ENCODE measurements at places on chromosomes 7 and 10.

DNA sequence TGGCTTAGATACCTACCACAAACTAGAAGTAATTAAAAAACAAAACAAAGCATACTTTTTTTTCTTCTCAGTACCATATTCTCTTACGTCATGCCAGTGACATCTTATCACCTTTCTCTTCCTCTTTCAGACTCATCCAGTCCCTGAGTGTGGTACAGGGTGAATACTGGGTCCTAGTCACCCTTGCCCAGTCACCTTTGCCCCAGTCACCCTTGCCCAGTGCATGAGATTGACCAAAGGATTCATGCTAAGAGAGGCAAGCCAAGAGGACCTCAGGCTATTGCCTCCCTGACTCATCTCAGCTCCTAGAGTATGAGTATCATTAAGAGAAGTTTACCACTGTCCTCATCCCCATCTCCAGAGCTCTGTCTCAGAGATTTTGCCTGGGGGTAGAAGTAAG is 10.0 kb upstream of the TSPAN12 start:
- DNase-seq, result no peak

DNA sequence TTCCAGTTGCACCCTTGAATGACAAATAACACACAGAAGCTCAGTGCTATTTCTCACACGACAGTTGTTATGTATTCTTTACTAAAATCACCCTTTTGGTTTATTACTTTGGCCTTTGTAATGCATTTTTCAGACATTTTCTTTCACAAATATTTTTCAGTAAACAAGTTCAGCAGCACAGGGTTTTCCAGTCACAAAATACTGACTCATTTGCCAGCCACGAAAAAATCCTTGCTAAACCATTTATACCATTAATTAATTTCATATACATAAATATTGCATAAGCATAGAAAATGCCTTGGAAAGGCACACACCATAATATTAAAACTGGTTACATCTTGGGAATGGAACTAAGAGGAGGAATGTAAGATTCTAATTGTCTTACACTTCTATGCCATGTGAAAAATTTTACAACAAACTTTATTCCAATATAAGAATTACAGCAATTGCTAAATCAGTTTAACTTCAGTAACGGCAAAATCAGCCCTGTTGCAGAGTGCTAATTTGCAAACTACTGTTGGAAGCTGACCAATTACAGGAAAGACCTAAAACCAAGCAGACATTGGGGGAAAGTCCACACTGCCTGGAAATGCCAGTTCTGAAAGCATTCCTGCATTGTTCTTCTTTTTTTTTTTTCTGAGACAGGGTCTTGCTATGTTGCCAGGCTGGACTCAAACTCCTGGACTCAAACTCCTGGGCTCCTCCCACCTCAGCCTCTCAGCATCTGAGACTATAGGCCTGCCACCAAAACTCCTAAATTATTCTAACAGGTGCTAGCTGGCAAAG is 31.6 kb upstream of the PBLD start:
- no peak for DNase-seq

GRCh38 chr10:49089557-49090188 is 25.6 kb downstream of the VSTM4 start:
- no peak for DNase-seq

- DNase-seq, result no peak
These were observed 32.3 kb upstream of the IMMP2L start for GRCh38 chr7:111594602-111595001.

GRCh38 chr7:25839084-25839769 is 312.8 kb upstream of the NFE2L3 start:
- DNase-seq, result no peak

- peak; percentile 6 for DNase-seq
These were observed 58.4 kb downstream of the DNAJC12 start for GRCh38 chr10:67779465-67780203.

DNA sequence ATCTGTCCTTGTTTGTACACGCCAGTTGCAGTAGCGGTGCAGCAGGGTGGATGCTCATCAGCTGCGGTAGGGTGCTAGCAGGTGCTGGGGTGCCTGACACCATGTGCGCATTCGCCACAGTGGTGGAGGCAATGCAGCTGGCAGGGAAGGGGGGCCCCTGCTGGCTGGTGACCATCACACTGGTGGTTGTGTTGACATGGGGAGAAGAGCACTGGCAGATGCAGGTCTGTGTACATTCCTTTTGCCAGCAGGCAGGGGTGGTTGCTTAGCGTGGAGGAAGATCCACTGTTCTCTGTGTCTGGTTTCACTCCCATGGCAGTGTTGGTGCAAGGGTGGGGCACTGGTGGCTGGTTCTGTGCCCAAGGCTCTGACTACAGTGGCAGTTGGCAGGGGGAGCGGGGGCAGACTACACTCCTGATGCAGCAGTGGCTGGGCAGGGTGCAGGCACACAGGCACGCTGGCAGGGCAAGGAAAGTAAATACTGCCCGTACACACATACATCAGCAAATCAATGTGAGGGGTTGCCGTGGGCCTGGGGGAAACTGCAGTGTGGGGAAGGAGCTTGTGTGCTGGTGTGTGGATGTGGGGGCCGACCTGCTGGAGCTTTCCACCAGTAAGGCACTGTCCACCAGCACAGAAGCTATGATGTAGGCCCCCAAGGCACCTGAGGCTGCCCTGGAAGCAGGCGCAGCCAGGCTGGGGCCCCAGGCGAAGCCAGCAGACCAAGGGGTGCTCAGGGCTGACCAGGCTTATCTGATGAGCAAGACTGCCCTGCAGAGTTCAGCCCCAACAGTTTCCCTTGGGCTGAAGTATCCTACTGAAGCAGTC is 87.2 kb upstream of the UNC5B start:
- no peak for DNase-seq

DNA sequence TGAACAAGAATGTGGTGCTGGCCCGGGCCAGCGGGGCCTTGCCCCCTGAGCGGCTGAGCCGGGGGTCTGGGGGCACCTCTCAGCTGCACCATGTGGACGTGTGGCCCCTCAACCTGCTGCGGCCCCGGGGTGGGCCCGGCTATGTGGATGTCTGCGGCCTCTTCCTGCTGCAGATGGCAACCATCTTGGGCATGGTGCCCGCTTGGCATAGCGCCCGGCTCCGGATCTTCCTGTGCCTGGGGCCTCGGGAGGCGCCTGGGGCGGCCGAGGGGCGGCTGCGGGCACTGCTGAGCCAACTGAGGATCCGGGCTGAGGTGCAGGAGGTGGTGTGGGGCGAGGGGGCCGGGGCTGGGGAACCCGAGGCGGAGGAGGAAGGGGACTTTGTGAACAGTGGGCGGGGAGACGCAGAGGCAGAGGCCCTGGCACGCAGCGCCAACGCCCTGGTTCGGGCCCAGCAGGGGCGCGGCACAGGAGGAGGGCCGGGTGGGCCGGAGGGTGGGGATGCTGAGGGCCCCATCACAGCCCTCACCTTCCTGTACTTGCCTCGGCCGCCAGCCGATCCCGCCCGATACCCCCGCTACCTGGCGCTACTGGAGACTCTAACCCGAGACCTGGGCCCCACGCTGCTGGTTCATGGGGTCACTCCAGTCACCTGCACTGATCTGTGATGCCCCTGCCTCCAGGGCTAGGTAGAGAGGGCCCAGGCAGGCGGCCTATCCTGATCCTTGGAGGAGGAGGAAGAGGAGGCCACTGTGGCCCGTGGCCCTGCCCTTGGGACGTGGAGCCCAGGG is 1.1 kb upstream of the TRIP6 start:
- DNase-seq, result peak; percentile 65

DNA sequence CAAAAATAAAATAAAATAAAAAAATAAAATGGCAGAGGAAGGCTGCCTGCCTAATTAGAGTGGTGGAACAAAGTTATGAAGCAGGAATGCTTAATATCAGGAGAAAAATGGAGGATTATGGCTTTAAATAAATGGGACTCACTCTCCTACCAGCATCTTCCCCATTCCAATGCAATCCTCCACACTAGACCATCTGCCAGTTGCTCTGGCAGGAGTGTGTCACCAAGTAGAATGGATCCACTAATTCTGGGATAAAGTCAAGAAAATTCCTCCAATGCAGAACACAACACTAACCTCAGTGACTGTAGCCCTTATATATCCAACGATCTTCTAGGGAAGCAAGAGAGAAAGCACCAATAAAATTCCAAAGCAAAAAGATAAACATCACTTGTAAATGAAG is 112.5 kb upstream of the ARID5B start:
- no peak for DNase-seq

DNA sequence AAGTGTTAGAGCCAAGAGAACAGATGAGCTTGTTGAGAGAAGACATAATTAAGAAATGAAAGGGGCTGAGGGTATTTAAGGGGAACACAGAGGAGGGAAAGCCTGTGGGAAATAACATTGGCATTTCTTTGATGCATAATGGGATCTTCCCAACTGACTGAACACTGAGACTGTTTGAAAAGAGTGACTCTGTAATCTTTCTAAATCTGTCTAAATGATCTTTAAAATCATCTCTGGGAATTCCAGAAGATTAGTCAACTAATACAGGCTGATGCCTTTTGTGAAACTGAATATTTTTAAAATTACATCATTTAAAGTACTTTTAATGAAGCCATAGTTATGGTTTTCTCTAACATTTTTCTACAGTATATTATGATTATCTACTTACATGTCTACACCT is 17.4 kb upstream of the SLC35G1 start:
- no peak for DNase-seq

DNA sequence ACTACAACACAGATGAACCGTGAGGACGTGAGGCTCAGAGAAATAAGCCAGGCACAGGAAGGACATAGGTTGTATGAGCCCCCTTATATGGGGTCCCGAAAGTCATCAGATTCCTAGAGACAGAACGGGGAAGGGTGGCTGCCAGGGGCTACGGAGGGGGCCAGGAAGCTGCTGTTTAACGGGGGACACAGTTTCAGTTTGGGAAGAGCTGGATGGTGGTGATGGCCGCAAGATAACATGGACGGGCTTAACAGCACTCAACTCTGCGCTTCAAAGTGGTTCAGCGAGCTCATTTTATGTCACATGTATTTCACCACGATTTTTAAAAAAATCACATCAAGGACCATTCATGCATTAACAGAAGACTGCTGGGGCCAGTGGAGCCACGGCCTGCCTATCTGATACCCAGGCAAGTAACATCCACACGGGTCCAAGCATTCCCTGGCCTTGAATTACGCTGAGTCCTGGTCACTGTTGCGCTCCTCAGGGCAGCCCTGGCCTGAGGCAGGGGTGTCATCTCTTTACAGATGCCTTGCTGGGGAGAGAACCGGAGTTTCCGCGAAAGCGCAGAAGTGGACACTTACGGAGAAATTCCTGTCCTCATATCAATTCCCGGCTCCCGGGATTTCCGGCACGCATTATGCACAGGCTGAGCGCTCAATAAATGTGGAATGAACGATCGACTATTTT is 1.5 kb downstream of the CARD11 start:
- DNase-seq, result no peak

All from NCI-H1092 (cell line).